T-cell (primary cell): ENCODE measurements at places on chromosomes 7 and 10. TPM values are rescaled to one million over a fixed set of nuclear protein-coding genes. Genes with fewer than 3 reads are reported as not detected.

GRCh38 chr7:94620703-94621118 is 35.2 kb downstream of the SGCE start:
- H3K4me1 ChIP-seq: no peaks in the 10 kb centered on the region
- DNase-seq: no peak
- H3K27me3 ChIP-seq: no peaks in the 10 kb centered on the region
- H3K27ac ChIP-seq: no peak overlapping the region
- H3K4me3 ChIP-seq: no peak overlapping the region
- H3K36me3 ChIP-seq: no peaks in the 10 kb centered on the region

DNA sequence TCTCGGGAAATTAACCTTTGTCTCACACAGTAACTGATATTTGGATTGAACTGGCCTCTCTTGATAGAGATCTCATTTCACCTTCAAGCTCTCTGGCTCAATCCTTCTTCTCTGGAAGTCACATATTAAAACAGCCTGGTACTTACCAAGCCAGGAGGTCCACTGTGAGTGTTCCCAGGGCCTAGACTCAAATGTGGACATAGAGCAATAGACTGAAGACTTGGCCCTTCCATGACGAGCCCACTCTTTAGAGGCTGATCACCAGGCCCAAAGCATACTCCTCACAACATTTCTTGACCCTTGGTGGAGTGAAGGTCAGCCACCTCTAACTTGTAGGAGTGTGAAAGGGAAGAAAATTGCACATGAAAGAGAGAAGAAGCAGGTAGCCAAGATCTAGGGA is 38.5 kb downstream of the COL1A2 start:
- no peaks in the 10 kb centered on the region for H3K36me3 ChIP-seq
- H3K4me3 ChIP-seq: no peak overlapping the region
- H3K27me3 ChIP-seq: no peaks in the 10 kb centered on the region
- no peak for DNase-seq

DNA sequence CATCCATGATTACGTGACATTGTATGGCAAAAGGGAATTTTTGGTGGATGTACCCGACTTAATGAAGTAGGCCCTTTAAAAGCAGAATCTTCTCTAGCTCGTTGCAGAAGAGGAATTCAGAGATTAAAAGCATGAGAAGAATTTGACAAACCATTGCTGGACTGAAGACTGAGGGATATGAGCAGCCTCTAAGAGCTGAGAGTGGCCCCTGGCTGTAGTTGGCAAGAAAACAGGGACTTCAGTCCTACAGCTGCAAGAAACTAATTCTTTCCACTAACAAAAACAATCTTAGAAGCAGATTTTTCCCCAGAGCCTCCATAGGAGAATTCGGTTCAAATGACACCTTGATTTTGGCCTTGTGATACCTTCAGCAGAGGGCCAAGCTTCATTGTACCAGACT is 34.1 kb downstream of the MACC1 start:
- DNase-seq: no peak
- H3K36me3 ChIP-seq: no peaks in the 10 kb centered on the region
- H3K4me1 ChIP-seq: no peaks in the 10 kb centered on the region
- H3K27me3 ChIP-seq: no peaks in the 10 kb centered on the region

GRCh38 chr7:14886533-14886932 is 16.0 kb downstream of the DGKB start:
- H3K4me1 ChIP-seq: no peaks in the 10 kb centered on the region
- no peak overlapping the region for H3K4me3 ChIP-seq
- no peak for DNase-seq
- no peaks in the 10 kb centered on the region for H3K36me3 ChIP-seq
- H3K27ac ChIP-seq: no peak overlapping the region
- no peaks in the 10 kb centered on the region for H3K27me3 ChIP-seq

DNA sequence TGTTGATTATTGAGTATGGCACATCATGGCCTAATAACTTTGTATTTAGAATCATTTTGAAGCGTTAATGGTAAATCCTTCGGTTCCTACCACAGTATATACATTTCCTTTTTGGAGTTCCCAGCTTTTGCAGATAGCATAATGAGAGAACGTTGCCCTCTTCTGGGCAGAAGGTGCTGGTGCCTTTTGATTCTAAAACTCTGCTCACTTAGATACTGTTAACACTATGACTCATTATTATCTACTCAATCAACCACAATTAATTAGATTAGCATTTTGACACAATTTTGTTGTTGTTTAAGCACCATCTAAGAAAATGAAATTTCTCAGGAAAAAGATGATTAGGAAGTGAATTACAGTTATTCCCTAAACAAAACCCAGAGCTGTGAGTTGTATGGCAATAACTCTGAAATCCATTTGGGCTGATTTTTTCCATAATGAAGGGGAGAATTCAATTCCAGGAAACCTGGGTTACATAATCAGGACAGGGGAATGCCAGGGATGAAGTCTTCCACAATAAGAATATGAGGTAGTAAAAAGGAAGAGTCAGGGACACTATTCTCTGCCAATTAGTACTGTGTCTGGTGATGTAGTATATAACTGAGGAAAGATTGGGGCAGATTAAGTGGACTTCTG is 11.5 kb upstream of the DLD start:
- H3K4me1 ChIP-seq: peaks cover 4% of the 10 kb centered on the region
- H3K4me3 ChIP-seq: no peak overlapping the region
- DNase-seq: no peak
- no peaks in the 10 kb centered on the region for H3K36me3 ChIP-seq
- H3K27ac ChIP-seq: no peak overlapping the region

LRRC4 gene
- 0.07 TPM for total RNA-seq

MUC3A gene
- total RNA-seq: 0.10 TPM

FOXI2 gene
- not detected for total RNA-seq
